Stimulated activated CD8-positive, alpha-beta memory T cell treated with anti-CD3 and anti-CD28 coated beads, Interleukin-7, amount 100 ng/mL, for 1 hour (primary cell): ENCODE measurements at places on chromosomes 3 and 15.

DNA sequence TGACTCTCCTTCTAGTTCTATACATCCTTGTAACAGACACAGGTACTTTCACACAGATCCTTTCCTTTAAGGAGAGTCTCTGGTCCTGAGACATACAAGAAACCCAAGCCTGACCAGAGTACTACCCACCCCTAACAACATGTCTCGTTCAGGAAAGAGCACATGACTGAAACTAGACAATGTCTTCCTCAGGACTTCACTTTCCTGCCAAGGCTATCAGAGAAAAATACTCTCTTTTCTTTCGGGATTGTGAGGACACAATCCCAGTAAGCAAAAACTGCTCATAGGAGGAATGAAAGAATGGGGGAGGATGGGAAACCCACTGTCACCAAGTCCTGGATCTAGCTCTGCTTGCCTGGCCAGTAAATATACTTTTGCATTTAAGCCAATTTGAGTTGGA, 11.5 kb upstream of the ANKRD28 start:
- DNase-seq = no peak

GRCh38 chr3:104810896-104811295, 555.8 kb upstream of the ALCAM start:
- no peak for DNase-seq

DNA sequence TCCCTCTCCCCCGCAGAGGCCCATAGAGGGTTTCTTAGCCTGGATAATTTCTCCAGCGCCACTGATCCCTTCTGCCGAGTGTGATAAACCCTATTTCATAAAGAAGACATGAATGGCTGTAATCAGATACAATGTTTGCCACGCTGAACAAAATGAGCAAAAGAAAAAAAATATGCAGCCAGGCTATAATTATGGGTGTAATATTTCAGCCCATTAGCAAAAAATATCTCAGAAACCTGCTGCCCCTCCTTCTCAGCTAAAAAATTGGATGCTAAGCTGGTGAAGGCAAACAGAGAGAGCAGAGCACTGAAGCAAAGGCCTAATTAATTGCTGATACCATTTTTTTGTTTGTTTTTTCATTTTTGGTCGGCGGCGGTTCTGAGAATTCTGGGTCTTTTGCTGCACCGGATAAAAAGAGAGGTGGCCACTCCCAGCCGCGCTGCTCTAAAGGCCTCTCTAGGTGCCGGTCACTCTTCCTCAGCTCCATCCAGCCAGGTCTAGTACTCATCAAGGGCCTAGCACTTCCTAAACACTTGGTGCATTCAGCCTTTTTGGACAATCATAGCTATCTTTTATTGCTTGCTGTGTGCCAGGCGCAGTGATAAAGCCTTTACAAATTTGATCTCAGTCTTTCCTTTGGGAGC, 128.7 kb upstream of the TLE3 start:
- no peak for DNase-seq

DNA sequence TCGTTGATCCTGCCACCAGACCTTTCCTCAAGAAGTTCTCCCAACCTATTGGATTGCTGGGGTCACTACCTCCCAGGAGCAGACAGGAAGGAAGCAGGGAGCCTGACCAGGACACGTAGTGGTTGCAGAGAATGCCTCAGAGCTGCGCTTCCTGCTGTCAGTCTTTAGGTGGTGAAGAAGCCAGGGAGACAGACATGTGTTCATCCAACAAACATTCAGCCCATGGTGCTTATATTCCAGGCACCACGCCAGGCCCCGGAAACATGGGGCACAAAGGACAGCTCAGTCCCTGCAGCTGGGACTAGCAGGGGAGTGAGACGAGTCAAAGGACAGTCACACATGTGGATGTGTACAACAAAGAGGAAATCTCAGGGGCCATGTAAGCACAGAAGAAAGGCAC, 26.0 kb upstream of the CORO2B start:
- no peak for DNase-seq

GRCh38 chr3:38646630-38647029, 2.9 kb downstream of the SCN5A start:
- DNase-seq = no peak

GRCh38 chr15:72559781-72560180, 85.7 kb downstream of the ARIH1 start:
- no peak for DNase-seq

DNA sequence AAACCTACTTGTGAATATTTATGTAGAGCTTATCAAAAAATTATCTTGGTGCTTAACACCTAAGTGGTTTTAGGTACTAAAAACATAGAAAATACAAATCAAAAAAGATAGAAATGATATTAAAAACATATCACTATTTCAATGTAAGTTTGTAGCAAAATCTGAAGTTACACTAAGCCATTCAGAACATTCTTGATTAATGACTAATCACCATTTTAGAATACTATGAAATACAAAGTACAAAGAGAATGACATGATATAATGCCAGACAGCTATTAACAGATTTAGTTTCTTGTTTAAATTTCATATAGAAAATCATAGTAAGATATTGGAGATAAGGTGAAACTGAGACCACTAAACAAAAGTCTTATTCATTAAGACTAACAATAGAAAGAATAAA, 169.7 kb upstream of the AGTR1 start:
- DNase-seq = no peak

DNA sequence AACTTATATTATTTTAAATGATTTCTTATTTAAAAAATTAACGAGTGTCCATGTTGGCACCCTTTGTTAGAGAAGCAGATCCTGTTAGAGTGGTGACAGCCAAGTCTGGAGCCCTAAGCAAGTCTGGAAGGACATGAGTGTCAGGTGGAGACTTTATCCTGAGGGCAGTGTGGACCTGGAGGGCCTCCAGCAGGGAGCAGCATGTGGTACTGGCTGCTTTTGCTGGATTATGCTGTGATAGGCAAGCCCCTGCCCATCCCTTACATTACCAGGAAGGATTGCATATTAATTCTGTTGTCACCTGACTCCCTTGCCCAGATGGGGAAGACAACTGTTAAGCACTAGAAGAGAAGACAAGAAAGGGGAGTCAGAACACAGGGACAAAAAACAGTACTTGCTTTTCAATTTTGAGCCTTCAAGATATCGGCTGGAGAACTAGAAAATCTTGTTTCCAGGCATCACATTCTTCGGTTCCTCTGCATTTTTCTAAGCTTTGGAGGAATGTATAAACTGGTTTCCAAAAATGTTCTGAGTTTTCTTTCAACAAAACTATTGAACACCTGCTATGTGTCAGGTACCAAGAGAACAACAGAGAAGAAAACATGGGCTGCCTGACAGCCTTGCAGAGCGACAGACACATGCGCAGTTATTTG, 22.7 kb downstream of the ZNF860 start:
- no peak for DNase-seq

- no peak for DNase-seq
Observed at GRCh38 chr15:98547741-98548138, 100.6 kb upstream of the IGF1R start.
